HepG2 (cell line): ENCODE measurements at places on chromosomes 12 and 14.

GRCh38 chr12:26346736-26347135, 151.4 kb downstream of the SSPN start:
- H3K4me1 ChIP-seq, result no peaks in the 10 kb centered on the region
- no peak overlapping the region for H3K27ac ChIP-seq
- no peak overlapping the region for H3K4me3 ChIP-seq
- H3K27me3 ChIP-seq, result no peaks in the 10 kb centered on the region
- DNase-seq, result no peak
- H3K36me3 ChIP-seq, result peaks cover 12% of the 10 kb centered on the region

- no peaks in the 10 kb centered on the region for H3K36me3 ChIP-seq
- peaks cover 17% of the 10 kb centered on the region for H3K4me1 ChIP-seq
- no peak overlapping the region for H3K4me3 ChIP-seq
- no peak overlapping the region for H3K27ac ChIP-seq
- no peak for DNase-seq
Measured at GRCh38 chr14:28756269-28756883, 10.2 kb upstream of the FOXG1 start.

GRCh38 chr12:52181746-52182145, 10.1 kb downstream of the KRT80 start:
- no peak for DNase-seq
- H3K4me1 ChIP-seq, result no peaks in the 10 kb centered on the region
- no peaks in the 10 kb centered on the region for H3K27me3 ChIP-seq
- H3K27ac ChIP-seq, result no peak overlapping the region
- no peaks in the 10 kb centered on the region for H3K36me3 ChIP-seq

- H3K4me1 ChIP-seq, result peaks cover 63% of the 10 kb centered on the region
- peak overlapping the region; percentile 92 for H3K4me3 ChIP-seq
- peak overlapping the region; percentile 85 for H3K27ac ChIP-seq
- H3K27me3 ChIP-seq, result no peaks in the 10 kb centered on the region
- H3K36me3 ChIP-seq, result peaks cover 35% of the 10 kb centered on the region
Measured at GRCh38 chr14:53954551-53955228, 1.9 kb downstream of the BMP4 start.

GRCh38 chr14:24297190-24297964, 2.2 kb downstream of the DHRS1 start:
- no peaks in the 10 kb centered on the region; the same call in 2 of the 3 replicates for H3K27me3 ChIP-seq
- H3K27ac ChIP-seq, result peak overlapping the region; percentile 5
- H3K4me3 ChIP-seq, result no peak overlapping the region
- peak; percentile 87 for DNase-seq
- H3K36me3 ChIP-seq, result peaks cover 30% of the 10 kb centered on the region
